ENCODE measurements at places on chromosomes 3 and 15.

DNA sequence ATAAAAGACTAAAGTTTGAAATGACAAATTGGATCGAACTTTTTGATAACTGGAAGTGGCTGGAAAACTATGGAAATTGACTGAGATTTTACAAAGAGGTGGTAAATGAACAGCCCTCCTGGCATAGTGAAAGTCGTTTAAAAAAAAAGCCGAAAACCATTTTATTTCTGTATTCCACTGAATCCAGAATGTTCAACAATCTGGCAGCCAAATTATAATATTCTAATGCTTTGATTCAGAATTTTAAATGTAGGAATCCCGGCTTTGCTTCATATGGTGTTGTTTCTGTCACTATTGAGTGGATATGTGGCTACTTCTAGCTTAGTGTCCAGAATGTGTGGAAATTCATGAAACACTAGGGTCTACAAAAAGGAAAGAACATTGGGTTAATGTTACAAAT, 208.9 kb upstream of the DCBLD2 start:
- DNase-seq = no peak
- H3K4me3 ChIP-seq = no peak overlapping the region
- no peaks in the 10 kb centered on the region for H3K27me3 ChIP-seq

GRCh38 chr3:190305406-190305805, 16.8 kb downstream of the CLDN1 start:
- H3K4me3 ChIP-seq = no peak overlapping the region
- no peaks in the 10 kb centered on the region for H3K36me3 ChIP-seq
- no peak overlapping the region for H3K27ac ChIP-seq
- no peaks in the 10 kb centered on the region for H3K27me3 ChIP-seq
- DNase-seq = no peak
- H3K4me1 ChIP-seq = peaks cover 4% of the 10 kb centered on the region

GRCh38 chr3:8843347-8843746, 73.9 kb upstream of the OXTR start:
- H3K36me3 ChIP-seq = no peaks in the 10 kb centered on the region
- DNase-seq = no peak
- H3K27ac ChIP-seq = no peak overlapping the region
- peaks cover 17% of the 10 kb centered on the region for H3K4me1 ChIP-seq
- peaks cover 1% of the 10 kb centered on the region for H3K27me3 ChIP-seq
- no peak overlapping the region for H3K4me3 ChIP-seq

DNA sequence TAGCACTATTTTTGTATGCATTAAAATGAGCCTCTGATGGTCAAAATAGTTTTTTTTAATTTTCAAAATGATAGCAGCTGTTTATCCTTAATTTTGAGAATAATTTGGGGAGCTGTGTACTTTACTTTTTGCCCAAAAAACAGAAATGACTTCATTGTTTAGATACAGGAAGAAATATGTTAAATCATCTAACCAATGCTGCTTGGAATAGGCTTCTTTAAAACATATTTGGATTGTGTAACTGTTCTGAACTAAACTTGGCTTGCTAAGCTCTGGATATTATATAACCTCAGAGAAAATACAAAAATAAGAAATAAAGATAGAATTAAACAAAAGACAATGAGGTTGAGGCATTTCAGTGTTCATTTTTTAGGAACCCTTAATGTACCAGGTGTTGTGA, 119.3 kb downstream of the SERPINI1 start:
- no peak for DNase-seq
- H3K4me1 ChIP-seq = no peaks in the 10 kb centered on the region
- no peak overlapping the region for H3K27ac ChIP-seq
- H3K36me3 ChIP-seq = no peaks in the 10 kb centered on the region
- H3K27me3 ChIP-seq = peaks cover 2% of the 10 kb centered on the region

- no peak for DNase-seq
- H3K27ac ChIP-seq = no peak overlapping the region
- H3K4me3 ChIP-seq = no peak overlapping the region
- H3K36me3 ChIP-seq = no peaks in the 10 kb centered on the region
- peaks cover 16% of the 10 kb centered on the region for H3K4me1 ChIP-seq
- H3K27me3 ChIP-seq = peaks cover 2% of the 10 kb centered on the region
Measured at GRCh38 chr3:61541694-61542093, 19.7 kb upstream of the PTPRG start.

GRCh38 chr3:60979461-60980341, 271.6 kb downstream of the FHIT start:
- H3K27me3 ChIP-seq = peaks cover 7% of the 10 kb centered on the region
- no peak for DNase-seq
- peaks cover 3% of the 10 kb centered on the region for H3K36me3 ChIP-seq
- H3K4me3 ChIP-seq = no peak overlapping the region
- no peak overlapping the region for H3K27ac ChIP-seq
- no peaks in the 10 kb centered on the region for H3K4me1 ChIP-seq
